Skeletal muscle cell (primary cell): ENCODE measurements at places on chromosomes 5 and 9.

- no peak for DNase-seq
Observed at GRCh38 chr5:14339468-14339867, 196.3 kb downstream of the TRIO start.

- no peak for DNase-seq
Observed at GRCh38 chr9:36118706-36119105, 17.8 kb upstream of the GLIPR2 start.

DNA sequence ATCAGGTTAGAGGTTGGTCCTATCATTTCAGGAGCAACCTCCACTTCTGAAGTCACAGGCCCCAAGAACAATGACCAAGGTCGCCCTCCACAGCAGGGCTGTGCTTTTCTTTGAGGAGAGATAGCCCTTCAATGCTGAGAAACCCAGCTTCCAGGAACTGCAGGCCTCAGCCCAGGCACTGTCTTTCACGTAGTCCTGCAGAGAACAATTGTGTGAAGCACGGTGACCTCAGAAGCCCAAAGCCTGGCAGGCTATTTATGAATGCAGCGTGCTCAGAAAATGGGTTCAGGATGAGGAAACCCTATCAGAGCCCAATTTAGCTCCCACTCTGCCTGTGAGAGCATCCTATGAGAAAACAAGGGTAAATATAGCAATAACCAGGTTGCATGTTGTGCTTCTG, 388.3 kb downstream of the PLK2 start:
- no peak for DNase-seq

- peak; percentile 69 for DNase-seq
Observed at GRCh38 chr9:76817489-76817888, 53.3 kb downstream of the PCA3 start.

- DNase-seq: no peak
Observed at GRCh38 chr9:1018121-1018520, 32.0 kb upstream of the DMRT2 start.

DNA sequence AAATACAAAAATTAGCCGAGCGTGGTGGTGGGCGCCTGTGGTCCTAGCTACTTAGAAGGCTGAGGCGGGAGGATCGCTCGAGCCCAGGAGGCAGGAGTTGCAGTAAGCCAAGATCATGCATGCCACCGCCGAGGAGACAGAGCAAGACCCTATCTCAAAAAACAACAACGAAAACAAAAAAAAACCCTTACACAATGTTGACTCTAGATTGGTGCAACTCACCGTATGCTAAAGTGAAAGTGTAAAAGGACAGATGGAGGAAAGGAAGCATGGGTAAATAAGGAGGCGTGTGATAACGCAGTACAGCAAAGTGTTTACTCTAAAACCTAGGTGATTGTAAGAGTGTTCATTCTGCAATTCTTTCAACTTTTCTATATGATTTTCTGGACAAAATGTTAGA, 15.9 kb upstream of the RUFY1 start:
- no peak for DNase-seq

- DNase-seq: no peak
Observed at GRCh38 chr5:103532086-103532734, 30.4 kb downstream of the NUDT12 start.

- DNase-seq: peak; percentile 61
Observed at GRCh38 chr9:16191691-16192402, 639.0 kb downstream of the CCDC171 start.

GRCh38 chr5:16577677-16578076, 39.1 kb downstream of the RETREG1 start:
- DNase-seq: no peak

GRCh38 chr9:130665431-130666392, 1.3 kb downstream of the PRDM12 start:
- no peak for DNase-seq

GRCh38 chr5:106825374-106825773, 845.4 kb downstream of the EFNA5 start:
- no peak for DNase-seq

GRCh38 chr9:121221664-121222055, 20.0 kb upstream of the RAB14 start:
- DNase-seq: no peak

GRCh38 chr5:13975246-13975645, 30.8 kb upstream of the DNAH5 start:
- no peak for DNase-seq

DNA sequence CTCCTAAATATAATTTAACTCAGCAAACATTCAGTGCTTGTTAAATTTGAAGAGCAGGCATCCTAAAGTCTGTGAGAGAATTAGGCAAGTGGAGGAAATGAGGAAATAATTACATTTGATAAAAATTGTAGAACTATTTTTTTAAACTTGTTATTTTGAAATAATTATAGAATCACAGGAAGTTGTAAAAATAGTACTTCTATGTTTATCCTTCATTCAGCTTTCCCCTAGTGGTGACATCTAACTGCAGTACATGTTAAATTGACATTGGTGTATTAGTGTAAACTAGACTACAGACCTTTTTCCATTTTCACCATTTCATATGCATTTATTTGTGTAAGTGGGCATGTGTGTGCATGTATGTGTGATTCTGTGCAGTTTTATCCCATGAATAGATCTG, 51.6 kb downstream of the F2RL2 start:
- DNase-seq: no peak

DNA sequence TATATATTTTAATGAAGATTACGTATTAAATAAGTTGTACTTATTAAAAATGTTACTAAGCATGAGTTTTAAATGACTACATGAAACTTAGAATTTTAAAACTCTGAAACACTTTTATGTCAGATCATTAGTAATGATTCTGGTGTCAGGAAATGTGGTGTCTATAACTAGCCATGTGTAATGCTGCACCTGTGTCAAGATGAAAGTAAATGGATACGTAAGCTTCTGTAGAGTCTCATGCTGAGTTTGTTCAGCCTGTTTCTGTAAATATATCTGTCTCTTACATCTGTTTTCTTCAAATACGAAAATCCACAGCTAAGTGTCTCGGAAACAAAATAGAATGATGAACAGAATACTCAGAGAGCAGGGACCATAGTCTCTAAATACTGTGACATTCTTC, 278.0 kb upstream of the SMC2 start:
- DNase-seq: no peak

GRCh38 chr5:176519810-176520720, 17.1 kb downstream of the RNF44 start:
- DNase-seq: no peak

DNA sequence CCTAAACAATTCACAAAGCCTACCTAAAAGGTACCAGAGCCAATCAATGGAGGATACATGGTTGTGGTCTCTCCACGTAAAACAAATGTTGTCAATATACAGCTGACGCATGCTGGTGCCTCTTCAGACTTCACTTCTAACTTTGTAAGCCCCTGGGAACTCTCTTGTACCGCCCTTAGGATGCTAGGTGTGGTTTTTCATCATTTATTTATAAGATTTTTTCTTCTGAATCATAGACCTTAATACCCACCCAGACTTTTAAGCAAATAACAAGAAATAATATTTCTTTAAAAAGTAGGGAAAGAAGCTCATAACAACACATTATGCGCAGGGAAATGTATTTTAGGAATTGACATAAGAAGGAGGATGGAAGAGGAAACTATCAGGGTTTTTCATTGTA, 33.0 kb downstream of the SSBP2 start:
- DNase-seq: no peak
